G401 (cell line): ENCODE measurements at places on chromosomes 4 and X.

- no peak for DNase-seq
Measured at GRCh38 chrX:108732630-108733321, 3.6 kb downstream of the IRS4 start.

GRCh38 chr4:80576796-80577195 lies 241.3 kb downstream of the CFAP299 start:
- DNase-seq = no peak

DNA sequence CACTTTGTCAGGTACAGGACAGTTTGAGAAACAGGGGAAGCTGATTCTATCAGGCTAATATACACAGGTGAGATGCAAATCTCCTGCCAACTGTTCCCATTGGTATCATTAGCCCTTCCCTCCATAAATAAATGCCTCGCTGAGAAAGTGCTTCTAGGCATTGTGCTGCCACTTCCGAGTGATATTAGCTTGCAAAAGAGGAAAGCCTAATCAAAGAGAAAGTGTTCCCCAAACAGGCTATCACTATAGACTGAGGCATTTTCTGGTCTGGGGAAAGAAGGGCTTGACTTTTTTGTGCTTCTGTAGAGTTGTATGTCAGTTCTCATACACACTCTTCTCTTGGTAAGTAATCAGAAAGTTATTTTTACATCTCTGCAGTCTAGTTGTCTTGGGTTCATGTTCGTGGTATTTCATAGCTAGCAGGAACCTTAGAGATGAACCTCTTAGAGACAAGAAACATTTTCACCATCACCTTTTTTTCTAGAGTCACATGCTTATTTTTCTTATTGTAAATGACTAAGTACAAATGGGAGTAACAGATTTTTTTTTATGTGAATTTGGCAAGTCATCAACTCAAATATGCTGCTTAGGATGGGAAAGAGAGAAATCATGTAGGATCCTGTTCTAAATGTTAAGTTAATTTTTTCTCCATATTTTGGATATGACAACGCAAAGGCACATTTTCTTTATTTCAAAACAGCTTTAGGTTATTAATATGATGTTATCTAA lies 1009.8 kb downstream of the ADGRL3 start:
- no peak for DNase-seq

DNA sequence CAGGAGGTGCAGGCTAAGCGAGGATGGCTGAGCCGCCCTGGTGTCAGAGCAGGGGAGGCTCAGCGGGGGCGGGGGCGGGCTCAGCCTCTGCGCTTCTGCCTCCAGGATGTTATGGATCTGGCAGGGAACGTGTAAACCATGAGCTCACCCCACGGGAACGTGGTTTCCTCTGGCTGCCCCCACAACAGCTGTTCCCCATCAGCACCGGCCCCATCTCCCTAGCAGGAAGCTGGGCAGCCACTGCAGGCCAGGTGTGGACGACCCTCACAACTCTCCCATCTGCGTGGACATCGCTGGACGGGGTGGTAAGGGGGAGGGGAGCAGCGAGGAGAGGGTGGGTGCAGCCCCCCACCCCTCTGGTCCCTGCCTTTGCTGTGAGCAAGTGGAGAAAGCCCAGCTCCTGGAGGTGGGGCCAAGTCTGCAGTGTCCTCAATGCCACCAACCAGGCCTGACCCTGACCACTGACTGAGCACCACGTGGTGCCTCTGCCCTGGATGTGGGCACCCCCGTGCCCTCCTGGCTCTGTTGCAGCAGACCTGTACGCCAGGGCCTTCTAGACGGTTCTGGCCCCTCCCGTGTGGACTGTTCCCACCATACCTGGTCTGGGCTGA lies 28.1 kb upstream of the SPON2 start:
- no peak for DNase-seq

DNA sequence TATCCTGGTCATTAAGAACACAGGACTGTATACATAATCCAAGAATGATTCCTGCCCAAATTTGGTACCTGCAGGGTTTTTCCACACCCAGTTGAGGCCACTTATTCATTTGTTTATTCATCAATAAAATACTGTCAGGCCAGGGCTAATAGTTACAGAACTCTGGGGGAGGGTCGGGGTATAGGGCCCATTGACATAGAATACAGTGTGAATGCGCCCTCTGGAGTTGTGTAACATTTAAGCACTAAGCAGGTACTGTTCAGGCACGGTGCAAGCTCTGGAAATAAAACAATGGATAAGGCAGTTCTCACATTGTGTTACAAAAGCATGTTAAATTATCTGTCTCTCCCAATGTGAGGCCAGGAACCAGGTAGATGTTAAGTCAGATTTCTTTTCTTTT lies 30.8 kb upstream of the LRBA start:
- peak; percentile 11 for DNase-seq

GRCh38 chr4:141425124-141425523 lies 204.4 kb downstream of the ZNF330 start:
- DNase-seq = no peak

DNA sequence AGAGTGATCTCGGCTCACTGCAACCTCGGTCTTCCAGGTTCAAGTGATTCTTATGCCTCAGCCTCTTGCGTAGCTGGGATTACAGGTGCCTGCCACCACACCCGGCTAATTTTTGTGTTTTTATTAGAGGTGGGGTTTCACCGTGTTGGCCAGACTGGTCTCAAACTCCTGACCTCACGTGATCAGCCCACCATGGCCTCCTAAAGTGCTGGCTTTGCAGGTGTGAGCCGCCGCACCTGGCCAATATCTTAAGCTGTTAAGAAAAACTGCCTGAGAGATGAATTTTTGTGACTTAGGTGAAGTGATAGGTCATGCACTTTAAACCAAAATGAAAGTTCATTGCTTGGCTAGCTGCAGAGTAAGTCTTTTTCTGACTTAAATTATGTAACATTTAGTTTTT lies 5.8 kb downstream of the KDM6A start:
- DNase-seq = no peak

DNA sequence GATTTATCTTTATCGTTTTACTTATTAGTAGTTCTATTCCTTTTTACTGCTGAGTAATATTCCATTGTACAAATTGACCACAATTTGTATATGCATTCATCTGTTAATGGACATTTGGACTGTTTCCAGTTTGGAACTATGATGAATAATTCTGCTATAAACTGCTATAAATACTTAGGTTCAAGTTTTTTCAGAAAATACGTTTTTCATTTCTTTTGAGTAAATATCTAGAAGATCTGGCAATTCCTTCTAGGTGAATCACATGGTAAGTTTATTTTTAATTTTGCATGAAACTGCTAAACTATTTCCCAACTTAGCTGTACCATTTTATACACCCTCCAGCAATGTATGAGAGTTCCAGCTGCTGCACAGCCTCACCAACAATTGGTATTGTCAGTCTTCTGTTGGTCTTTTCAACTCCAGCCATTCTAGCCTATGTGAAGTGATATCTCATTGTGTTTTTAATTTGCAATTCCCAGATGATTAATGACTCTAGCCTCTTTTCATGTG lies 22.2 kb downstream of the LIN54 start:
- DNase-seq = no peak

DNA sequence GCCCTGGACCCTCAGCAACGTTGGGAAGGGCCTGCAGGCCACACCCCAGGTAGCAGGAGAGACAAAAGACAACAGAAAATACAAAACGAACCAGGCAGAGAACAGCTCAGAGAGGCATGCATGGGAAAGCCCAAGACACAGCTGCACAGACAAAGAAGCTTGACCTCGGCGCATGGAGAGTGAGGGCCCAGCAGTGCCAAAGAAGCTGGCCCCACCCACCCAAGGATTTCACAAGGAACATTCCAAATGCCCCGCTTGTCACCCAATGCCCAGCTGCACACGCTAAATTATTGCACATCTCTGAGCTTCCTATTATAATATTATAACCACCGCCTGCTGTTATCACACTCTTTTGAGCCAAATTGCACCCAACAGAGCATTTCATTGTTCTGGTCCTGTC lies 147.7 kb upstream of the TBL1X start:
- DNase-seq = no peak

DNA sequence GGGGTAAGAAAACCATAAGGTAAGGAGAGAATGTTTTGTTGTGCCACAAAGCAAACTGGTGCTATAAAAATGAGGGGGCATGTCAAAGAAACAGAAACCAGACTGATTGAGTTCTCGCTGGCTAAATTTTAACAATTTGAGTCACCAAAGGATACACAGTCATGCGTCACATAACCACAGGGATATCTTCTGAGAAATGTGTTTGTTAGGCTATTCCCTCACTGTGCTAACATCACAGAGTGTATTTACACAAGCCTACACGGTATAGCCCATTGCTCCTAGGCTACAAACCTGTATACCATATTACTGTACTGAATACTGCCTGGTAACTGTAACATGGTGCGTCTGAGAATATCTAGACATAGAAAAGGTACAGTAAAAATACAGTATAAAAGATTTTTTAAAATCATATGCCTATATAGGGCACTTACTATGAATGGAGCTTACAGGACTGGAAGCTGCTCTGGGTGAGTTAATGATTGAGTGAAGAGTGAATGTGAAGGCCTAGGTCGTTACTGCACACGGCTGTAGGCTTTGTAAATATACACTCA lies 50.1 kb downstream of the FBXW7 start:
- no peak for DNase-seq

GRCh38 chr4:145003675-145004074 lies 94.3 kb downstream of the ANAPC10 start:
- no peak for DNase-seq
